ENCODE measurements at places on chromosomes 5 and 9. TPM values are rescaled to one million over a fixed set of nuclear protein-coding genes. Genes with fewer than 3 reads are reported as not detected.
A peak's percentile ranks its signal among the peaks of the same experiment; 100 is the strongest.

Gene SH3TC2
- not detected for total RNA-seq

Gene FBP2
- not detected for total RNA-seq

Gene INSL6
- total RNA-seq: not detected

Gene SHOC1
- not detected for total RNA-seq

Gene SLC25A46
- total RNA-seq: 26.0 TPM

Gene PAEP
- total RNA-seq: not detected

Gene ACTBL2
- not detected for total RNA-seq

Gene TPPP
- total RNA-seq: 0.48 TPM

Gene GRM6
- not detected for total RNA-seq

Gene SPATA9
- total RNA-seq: not detected

Gene TYRP1
- total RNA-seq: not detected

- DNase-seq: peak; percentile 33
Measured at GRCh38 chr5:39381376-39381775, 17.1 kb upstream of the C9 start.

DNA sequence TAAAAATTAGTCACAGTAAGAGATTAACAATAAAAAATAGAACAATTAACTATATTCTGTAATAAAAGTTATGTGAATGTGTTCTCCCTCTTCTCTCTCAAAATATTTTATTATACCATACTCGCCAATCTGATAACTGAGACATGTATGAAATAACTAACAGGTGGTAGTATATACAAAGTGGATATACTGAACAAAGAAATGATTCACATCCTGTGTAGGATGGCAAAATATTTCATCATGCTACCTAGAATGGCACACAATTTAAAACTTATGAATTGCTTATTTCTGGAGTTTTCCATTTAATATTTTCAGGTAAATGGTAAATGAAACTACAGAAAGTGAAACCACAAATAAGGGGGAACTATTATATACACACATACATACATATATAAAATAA is 152.5 kb downstream of the RNF180 start:
- DNase-seq: no peak

- DNase-seq: no peak
Measured at GRCh38 chr5:154147666-154148065, 42.9 kb upstream of the GALNT10 start.

GRCh38 chr9:131469356-131469755 is 33.4 kb upstream of the POMT1 start:
- no peak for DNase-seq

GRCh38 chr5:124724357-124725039 is 21.9 kb downstream of the ZNF608 start:
- DNase-seq: no peak

DNA sequence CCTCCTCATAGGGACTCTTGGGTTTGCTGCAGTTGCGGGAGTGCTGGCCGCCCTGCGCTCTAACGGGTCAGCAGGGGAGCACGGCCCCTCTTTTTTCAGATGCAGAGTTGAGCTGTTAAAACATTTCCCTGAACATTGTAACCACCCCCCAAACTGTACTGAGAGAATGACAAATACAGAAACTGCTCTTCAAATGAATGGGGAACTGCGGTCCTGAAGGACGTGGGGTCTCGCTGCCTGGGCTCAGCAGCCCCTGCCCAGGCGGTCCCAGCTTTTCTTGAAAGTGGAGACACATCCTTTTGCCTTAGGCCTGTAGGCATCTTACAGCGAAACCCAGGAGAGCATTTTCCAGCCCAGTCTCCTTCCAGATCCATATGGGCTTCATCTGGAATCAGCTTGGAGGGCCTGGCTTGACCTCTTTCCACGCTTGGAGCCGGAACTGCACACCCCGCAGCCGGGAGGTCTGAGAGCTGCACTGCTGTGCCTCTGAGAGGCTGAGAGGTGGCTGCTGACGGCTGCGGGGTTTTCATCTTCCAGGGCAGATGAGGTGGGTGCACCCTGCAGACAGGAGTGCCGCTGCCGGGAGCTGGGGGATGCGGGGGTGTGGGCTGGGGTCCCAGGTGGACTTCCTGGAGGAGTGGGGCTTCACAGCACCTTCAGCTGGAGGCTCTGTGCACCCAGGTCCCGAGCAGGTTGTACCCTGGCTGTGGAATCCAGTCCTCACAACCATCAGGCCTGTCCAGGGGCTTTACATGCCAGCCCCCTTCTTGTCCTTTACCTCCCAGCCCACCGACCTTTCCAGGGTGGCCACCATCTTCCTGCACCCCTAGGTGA is 1.2 kb upstream of the AGPAT2 start:
- no peak for DNase-seq

- DNase-seq: peak; percentile 49
Measured at GRCh38 chr9:108565651-108566378, 290.0 kb downstream of the ACTL7B start.

DNA sequence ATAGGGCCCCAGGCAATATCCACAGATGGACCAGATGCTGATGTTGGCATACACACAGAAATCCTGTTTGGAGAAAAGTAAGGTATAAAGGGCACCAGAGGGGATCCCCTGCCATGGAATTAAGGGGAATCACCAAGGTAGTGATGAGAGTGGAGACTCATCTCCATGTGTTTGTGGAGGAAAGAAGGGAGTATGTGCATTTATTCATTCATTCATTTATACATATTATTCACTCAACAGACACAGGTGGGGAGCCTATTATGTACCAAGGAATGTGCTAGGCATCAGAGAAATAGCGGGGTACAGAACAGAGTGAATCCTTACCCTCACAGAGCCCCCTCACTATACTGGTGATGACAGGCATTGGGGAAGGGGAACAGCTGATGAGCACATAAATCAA is 116.8 kb upstream of the IL12B start:
- DNase-seq: no peak

- DNase-seq: no peak
Measured at GRCh38 chr5:40479939-40480338, 199.8 kb upstream of the PTGER4 start.

DNA sequence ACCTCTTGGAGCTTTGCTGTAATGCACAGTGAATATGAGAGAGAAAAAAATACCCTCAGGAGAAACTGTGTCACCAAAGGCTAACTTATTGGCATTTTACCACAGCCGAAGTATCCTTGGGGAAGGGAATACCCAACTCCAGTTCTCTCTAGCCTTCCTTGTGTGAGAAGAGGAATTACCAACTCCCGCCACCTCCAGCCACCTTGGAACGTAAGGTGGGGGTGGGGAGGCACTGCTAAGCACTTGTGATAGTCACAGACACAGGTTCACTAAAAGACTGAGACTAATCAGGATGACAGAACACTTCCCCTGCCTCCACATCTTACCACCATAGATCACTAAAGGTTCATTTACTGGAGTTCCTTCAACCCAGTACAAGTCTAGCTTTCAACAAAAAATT is 102.0 kb upstream of the ADAMTS19 start:
- DNase-seq: no peak

DNA sequence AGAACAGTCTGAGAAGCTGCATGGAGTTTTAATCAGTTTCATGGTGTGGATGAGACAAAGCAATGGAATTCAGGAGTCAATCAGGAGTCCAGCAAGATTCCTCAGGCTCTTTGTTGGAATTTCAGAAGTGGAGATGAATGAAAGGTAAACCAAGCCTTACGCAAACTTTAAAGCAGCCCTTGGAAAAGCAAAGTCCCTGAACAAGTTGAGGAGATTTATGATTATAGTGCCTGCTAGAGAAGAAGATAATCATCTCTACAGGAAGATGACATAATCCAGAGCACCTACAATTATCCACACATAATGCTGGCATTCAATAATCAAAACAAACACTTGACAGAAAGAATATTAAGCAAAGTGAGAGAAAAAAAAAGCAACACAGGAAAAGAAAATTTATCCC is 1380.1 kb upstream of the NUDT12 start:
- DNase-seq: no peak

DNA sequence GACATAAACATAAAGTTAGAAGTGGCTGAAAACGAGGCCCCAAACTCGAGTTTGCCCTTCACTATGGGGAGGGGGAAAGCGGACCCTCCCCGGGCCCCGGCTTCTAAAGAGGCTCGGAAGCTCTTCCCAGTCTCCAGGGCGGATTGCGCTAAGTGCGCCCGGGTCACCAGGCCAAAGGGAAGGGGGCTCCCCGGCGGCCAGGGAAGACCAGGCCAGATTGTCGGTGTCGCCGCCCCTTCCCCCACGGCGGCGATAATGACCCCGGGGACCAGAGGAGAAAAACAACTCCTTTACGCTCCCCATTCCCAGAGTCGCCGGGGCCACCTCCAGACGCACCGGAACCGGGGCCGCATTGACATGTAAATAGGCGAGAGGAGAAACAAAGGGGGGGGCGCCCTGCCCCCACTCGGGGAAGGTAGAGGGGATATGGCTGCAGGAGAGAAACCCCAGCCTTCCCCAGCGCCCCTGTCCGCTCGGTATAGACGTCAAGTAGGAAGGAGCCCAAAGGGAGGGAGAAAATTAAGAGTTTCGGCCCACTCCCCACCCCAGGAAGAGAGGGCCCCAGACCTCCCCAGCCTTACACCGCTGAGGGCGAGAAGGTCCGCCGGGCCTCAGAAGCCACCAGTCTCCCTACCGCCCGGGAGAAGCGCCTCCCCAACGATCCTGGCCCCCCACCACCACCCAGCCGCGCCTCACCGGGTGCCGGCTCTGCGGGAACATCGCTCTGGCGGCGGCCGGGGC is 1.7 kb downstream of the TLE1 start:
- peak; percentile 82 for DNase-seq

GRCh38 chr5:108028412-108028811 is 353.5 kb downstream of the FBXL17 start:
- DNase-seq: no peak

DNA sequence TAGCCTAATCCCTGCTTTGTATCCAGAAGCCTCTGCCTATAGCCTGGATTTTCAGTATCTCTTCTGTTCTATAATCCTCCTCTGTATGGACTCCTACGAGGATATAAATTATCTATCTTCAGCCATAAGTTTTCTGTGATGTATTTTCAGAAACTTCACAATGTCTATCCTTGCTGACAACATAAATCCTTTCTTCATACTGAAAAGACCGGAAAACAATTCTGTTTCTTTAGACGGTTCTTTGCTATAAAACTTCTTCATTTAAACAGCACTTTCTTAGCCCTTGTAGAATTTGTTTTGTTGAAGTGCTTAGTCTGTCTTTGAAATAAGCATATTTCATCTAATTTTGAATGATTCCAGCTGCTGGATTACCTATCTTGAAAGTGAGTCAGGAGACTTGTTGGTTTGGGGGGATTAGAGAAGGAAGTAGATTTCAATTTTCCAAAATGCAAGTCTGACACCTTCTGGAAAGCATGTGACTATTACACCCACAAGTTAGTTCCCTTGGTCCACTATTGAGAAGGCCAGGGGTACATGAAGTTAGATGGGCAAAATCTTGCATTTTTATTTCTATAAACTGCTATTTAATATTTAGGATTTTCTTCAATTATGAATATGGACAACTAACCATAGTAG is 96.3 kb upstream of the RANBP3L start:
- no peak for DNase-seq

DNA sequence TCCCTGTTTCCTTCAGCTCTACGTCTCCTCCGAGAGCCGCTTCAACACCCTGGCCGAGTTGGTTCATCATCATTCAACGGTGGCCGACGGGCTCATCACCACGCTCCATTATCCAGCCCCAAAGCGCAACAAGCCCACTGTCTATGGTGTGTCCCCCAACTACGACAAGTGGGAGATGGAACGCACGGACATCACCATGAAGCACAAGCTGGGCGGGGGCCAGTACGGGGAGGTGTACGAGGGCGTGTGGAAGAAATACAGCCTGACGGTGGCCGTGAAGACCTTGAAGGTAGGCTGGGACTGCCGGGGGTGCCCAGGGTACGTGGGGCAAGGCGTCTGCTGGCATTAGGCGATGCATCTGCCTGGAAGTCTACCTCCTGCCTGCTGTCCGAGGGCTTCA is 27.7 kb downstream of the ABL1 start:
- DNase-seq: no peak

GRCh38 chr5:181059297-181060230 is 19.5 kb downstream of the BTNL9 start:
- peak; percentile 51 for DNase-seq

- no peak for DNase-seq
Measured at GRCh38 chr5:137148655-137149054, 350.5 kb downstream of the SPOCK1 start.

GRCh38 chr5:53239301-53239990 is 129.9 kb upstream of the MOCS2 start:
- DNase-seq: no peak

GRCh38 chr9:134325096-134325812 is 1.0 kb upstream of the RXRA start:
- no peak for DNase-seq

GRCh38 chr5:179869641-179870402 is 11.2 kb upstream of the MRNIP start:
- DNase-seq: peak; percentile 52

DNA sequence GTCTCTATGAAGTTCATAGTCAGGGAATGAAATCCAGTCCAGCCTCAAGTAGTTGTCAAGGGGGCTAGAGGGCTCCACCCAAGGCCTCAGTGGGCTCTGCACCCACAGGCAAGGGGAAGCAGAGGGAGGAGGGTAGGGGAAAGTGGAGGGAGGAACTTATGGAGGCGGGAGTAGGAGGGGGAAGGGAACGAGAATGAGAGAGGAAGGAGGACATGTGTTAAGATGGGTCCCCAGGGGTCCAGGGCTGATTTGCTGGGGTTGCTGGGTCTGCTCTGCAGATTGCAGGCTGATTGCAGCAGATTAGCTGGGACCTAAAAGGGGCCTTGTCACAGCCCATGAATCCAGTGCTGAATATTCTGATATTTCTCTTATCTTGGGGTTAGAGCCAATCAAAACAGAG is 166.9 kb upstream of the IL12B start:
- DNase-seq: no peak

GRCh38 chr9:91835216-91835615 is 114.8 kb downstream of the ROR2 start:
- DNase-seq: no peak

- DNase-seq: no peak
Measured at GRCh38 chr9:89073397-89073796, 82.1 kb downstream of the S1PR3 start.

- no peak for DNase-seq
Measured at GRCh38 chr5:131270809-131271208, 7.0 kb downstream of the CDC42SE2 start.

DNA sequence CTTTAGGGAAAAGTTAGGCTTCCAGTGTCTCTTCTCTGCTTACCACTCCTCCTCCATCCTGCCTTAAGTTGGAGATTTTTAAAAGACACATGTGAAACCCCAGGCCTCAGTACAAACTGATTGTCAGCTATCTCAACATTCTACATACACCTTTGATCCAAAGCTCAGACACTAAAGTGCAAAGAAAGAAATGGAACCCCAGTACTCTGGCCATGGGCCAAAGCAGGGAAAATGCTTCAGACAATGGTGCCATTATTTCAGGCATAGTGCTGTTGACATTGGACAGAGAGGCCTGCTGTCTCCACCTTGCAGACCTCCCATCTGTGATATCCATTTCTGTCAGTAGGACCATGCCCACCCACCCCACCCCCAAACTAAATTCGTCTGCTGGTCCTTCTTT is 49.1 kb downstream of the G3BP1 start:
- no peak for DNase-seq

Measured in H9 (cell line).